NCI-H1436 (cell line): ENCODE measurements at places on chromosomes 12 and 14.

GRCh38 chr14:31037709-31038221, 11.6 kb upstream of the STRN3 start:
- DNase-seq, result no peak

DNA sequence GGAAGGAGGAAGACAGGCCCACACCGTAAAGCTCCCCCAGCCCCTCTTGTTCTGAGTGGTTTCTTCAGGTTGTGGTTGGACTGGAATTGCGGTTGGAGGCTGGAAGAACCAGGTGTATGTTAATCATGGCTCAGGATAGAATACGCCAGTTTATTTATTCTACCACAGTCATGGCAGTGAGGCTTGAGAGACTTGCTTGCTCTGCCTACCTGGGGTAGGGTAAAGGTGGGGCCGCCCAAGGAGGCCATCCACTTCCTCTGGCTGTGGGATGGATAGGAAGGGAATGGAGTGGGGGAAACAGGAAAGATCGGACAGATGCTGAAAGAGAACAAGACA, 8.1 kb downstream of the SHMT2 start:
- no peak for DNase-seq

- DNase-seq, result no peak
These were observed 59.6 kb downstream of the PPFIA2 start for GRCh38 chr12:81699551-81699950.

- DNase-seq, result peak; percentile 89
These were observed at the start of gene PCK2 for GRCh38 chr14:24093901-24094840. PCK2 (plus strand) TSS chr14:24094311; CDS start chr14:24094406, 95 bp downstream.
